ENCODE measurements at places on chromosomes 1 and 21. TPM values are rescaled to one million over a fixed set of nuclear protein-coding genes. Genes with fewer than 3 reads are reported as not detected.

The SPRR4 gene
- not detected for total RNA-seq

The BROX gene
- 67.5 TPM for total RNA-seq

The DISP3 gene
- total RNA-seq, result not detected

The CADM3 gene
- 6.0 TPM for total RNA-seq

The CLCNKB gene
- total RNA-seq, result not detected

The ITGB2 gene
- 0.09 TPM for total RNA-seq

The KRTAP7-1 gene
- not detected for total RNA-seq

The AMY1B gene
- not detected for total RNA-seq

The IGSF9 gene
- total RNA-seq, result not detected

The RGS4 gene
- 255 TPM for total RNA-seq

The SH3BP5L gene
- total RNA-seq, result 20.2 TPM

The SPRR2D gene
- total RNA-seq, result not detected

The LAPTM5 gene
- total RNA-seq, result 0.18 TPM

The THEMIS2 gene
- 2.0 TPM for total RNA-seq

The ETV3 gene
- total RNA-seq, result 10.9 TPM

The SMAP2 gene
- total RNA-seq, result 5.4 TPM

The SPRR2F gene
- total RNA-seq, result not detected

The TCEA3 gene
- 22.8 TPM for total RNA-seq

The ANGPTL1 gene
- total RNA-seq, result 6.6 TPM

The OR2T29 gene
- total RNA-seq, result not detected

The LIPI gene
- total RNA-seq, result not detected

The MAN1C1 gene
- total RNA-seq, result 32.0 TPM

The VSIG8 gene
- total RNA-seq, result not detected

The CLDN17 gene
- total RNA-seq, result not detected

The FCRL1 gene
- not detected for total RNA-seq

The TMEM52 gene
- total RNA-seq, result not detected

The LRRN2 gene
- total RNA-seq, result not detected
